ENCODE measurements at places on chromosomes 6 and 20. TPM values are rescaled to one million over a fixed set of nuclear protein-coding genes. Genes with fewer than 3 reads are reported as not detected.

GRCh38 chr20:25254571-25254970 lies 6.7 kb downstream of the PYGB start:
- no peak for ATAC-seq

GRCh38 chr6:141326426-141326825 lies 806.3 kb upstream of the GJE1 start:
- ATAC-seq: peak; percentile 99

GRCh38 chr6:3226481-3227362 lies 731 bp downstream of the TUBB2B start:
- ATAC-seq: peak; percentile 13

- no peak for ATAC-seq
These were observed 256.2 kb upstream of the MANEA start for GRCh38 chr6:95321126-95321525.

GRCh38 chr20:44009679-44009992 lies 95.0 kb downstream of the TOX2 start:
- no peak for ATAC-seq

DNA sequence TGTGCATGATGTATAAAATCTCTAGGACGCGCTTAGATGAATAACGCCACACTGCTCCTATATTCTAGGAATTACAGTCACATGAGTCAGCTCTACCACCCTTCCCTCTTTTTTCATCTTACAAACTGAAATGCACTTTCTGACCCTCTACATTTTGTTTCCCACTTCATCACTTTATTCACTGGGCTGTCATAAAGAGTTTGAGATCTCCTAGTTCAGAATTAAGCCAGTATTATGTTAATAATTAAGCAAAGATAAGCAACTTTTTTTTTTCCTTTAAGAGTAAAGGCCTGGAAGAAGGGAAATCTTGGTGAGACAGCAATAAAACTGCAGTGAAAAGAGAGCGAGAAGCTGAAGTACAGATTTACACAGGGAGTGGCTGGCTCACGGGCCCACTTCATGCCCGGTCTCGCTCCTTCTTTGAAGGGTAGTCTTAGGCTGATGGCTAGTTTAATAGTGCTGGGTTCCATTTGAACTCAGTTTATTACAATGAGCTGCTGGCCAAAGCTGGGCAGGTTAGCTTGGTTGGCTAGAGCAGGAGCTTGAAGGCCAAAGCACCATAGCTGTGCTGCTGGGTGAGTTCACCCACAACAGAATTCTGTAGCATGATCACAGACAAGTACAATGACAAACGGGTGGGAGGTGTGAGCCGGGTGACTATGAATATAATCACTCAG lies 110.6 kb downstream of the MAP7 start:
- no peak for ATAC-seq

Gene HDGFL1
- total RNA-seq: not detected
